ENCODE measurements at places on chromosomes 5 and 9.

DNA sequence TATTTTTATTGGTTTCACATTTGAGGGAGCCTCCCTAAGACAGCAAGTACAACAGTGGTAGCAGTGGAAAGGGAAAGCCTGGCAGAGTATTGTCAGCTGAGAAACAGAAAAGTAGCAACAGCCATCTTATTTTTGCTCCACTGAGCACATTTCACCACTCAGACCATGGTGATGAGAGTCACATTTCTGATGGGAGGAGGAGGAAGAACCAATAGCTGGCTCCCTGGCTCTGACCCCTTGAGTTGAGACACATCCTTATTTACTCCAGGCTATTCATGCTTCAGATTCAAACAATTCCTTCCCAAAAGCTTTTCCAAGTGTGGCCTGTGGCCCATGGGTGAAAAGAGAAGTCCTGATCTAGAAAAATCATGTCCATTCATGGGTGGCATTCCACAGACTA, 236.3 kb downstream of the ARHGAP26 start:
- no peak for DNase-seq

GRCh38 chr5:171697221-171698102, 88.2 kb upstream of the SMIM23 start:
- DNase-seq = no peak

DNA sequence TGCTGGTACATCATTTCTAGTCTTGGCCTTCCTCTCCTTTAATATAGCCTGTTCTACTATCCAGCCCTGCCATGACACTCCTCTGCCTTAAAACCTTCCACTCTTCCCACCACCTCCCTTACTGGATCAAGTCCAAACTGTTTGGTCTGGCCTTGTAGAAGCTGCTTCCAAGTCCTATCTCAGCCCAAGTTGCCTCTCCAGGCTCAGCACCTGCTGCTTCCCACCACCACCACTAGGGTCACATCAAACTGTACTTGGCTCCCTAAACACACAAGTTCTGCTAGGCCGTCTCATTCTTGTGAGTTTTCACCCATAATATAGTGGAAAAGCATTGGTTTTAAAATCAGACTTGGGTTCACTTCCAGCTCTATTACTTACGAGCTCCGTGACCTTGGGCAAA, 1.4 kb downstream of the NDUFA8 start:
- no peak for DNase-seq

- DNase-seq = no peak
Observed at GRCh38 chr5:142717582-142718215, 31.8 kb upstream of the FGF1 start.

DNA sequence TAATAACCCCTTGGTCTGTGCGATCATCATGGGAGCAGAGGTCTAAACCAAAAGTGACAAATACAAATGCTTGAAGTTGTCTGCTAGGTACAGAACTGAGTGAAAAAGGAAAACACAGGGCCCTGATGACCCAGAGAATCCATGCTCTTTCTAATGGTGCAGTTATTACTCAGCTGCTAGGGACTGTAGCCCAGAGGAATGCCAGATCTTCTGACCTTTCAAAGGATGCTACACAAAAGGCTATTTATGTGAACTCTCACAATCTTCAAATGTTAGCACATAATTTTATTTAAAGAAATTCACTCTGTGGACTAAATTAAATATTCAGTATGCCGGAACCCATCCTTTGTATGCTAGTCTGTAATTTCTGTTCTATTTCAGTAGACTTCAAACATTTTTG, 79.9 kb downstream of the PRR16 start:
- no peak for DNase-seq

DNA sequence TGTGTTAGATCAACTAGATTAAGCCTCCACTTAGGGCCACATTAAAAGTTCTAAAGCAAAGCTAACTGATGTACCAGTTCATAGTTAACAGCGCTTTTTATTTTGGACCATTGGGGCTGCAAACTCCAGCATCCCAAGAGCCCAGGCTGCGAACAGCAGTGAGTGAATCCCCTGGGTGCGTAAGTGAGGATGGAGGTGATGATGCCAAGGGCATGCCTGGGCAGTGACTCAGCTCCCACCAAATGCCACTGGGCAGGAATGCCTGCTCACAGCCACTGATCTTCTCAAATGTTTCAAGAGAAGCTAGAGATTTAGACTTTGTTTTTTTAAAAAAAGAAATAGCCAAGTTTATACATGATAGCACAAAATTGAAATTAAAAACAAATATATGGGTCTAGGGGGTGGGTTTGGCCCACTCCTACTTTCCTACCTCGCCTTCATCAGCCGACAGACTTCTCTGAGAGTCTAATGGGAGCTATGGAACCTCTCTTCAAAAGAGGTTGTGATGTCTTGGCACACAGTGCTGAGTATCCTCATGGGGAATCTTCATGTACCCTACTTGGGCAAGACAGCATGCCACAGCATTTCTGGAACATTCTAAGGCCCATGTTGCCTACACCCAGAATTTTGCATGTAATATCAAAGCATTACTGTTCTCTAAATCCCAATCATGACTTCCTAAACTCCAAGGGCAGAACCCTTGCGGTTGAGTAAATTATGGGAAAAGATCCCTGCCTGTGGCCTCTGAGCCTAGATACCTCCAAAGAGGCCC, 398.1 kb downstream of the EBF1 start:
- no peak for DNase-seq

DNA sequence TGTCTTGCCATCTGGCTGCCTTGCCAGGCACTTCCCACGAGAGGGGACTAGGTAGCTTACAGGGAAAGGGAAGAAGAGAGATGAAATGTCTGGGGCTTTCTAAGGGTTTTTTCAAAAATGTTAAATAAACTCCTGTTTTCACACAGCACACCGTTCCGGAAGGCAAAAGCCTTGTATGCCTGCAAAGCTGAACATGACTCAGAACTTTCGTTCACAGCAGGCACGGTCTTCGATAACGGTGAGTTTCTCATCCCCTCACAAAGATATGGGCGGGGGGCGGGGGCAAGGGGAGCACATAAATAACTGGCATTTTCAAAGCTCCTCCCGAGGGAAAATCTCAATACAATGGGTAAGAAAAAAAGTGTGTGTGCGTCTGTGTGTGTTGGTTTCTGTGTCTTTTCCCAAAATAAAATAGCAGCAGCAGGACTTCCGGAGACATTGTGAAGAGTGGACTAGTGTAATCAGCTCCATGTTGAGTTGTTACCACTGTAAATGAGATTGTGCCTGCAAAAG, 189.6 kb downstream of the NR3C1 start:
- DNase-seq = no peak

DNA sequence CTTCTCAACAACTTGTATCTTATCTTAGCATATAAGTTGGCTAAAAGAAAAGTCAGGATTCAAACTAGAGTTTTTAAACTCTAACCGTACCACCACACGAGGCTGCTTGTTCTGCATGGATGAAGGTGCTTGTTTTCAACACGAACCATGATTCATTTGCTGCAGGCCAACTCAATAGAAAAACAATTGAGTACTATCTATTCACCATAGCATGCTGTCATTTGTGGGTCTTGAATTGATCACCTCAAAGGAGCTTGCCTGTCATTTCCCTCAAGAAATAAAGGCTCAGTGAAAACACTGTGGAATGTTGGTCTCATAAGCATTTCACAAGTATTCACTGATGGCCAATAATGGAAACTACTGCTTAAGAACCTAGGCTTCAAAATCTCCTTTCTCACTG, 21.0 kb upstream of the GRIA1 start:
- DNase-seq = no peak

- DNase-seq = no peak
Observed at GRCh38 chr9:116796669-116797068, 109.6 kb downstream of the TRIM32 start.

- no peak for DNase-seq
Observed at GRCh38 chr5:82111191-82111590, 139.4 kb downstream of the ATG10 start.

DNA sequence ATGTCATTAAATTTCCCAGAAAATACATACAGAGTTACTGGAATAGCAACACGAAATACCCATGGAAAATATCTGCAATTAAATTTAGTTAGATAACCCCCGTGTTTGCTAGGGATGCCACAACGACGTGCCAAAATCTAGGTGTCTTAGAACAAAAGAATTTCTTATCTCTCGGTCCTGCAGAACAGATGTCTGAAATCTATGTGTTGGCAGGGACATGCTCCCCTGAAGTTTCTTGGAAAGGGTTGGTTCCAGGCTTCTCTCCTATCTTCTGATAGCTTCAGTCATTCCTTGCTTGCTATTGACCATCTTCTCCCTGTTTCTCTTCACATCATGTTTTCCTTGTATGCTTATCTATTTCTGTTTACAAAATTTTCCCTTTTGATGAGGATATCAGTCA, 1067.0 kb downstream of the CDH18 start:
- no peak for DNase-seq

GRCh38 chr9:137083394-137084004, 3.3 kb upstream of the MAN1B1 start:
- no peak for DNase-seq

- no peak for DNase-seq
Observed at GRCh38 chr9:130183133-130183762, 11.0 kb downstream of the NCS1 start.

GRCh38 chr9:18023332-18023731, 444.5 kb downstream of the SH3GL2 start:
- DNase-seq = no peak

GRCh38 chr5:39570403-39571027, 145.7 kb upstream of the DAB2 start:
- DNase-seq = no peak

- DNase-seq = no peak
Observed at GRCh38 chr9:119368681-119369581, at the start of gene BRINP1. Gene BRINP1, minus strand, starts transcription at chr9:119369435. Its CDS starts 56,080 bp downstream, at chr9:119313355.

DNA sequence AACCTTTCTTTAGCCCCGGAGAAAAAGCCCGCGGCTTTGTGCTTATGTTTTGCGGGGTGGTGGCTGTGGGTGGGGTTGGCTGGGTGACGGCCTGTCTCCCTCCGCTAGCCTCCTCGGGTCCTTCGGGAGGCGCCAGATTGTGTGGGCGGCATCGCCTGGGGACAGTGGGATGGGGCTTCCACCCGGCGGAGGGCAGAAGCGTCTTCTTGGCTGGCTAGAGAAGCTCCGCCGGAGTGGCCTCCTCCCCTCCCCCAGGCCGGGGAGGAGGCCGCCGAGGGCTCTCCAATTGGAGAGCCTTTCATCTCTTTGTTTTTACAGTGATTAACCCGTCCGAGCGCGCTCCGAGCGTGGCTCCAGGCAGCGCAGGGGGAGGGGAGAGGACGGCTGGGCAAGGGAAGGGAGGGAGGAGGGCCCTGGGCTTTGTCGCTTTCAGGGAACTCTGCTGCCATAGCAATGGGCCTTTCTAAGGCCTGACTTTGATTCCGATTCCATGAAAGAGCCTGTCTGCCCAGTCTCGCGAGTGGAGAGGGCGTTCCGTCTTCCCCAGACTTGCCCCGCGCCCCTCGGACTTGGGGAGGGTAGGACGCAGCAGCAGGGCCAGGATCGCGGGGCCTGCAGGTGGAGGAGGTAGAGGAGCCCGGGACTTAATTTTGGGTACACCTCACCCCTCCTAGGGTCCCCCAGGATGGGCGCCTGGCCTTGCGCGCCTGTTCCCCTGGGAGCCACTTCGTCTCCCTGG, 36.7 kb upstream of the TIFAB start:
- DNase-seq = no peak

GRCh38 chr9:97503862-97504210, 2.4 kb downstream of the TMOD1 start:
- no peak for DNase-seq

- DNase-seq = no peak
Observed at GRCh38 chr5:172129256-172129910, 58.6 kb downstream of the STK10 start.

DNA sequence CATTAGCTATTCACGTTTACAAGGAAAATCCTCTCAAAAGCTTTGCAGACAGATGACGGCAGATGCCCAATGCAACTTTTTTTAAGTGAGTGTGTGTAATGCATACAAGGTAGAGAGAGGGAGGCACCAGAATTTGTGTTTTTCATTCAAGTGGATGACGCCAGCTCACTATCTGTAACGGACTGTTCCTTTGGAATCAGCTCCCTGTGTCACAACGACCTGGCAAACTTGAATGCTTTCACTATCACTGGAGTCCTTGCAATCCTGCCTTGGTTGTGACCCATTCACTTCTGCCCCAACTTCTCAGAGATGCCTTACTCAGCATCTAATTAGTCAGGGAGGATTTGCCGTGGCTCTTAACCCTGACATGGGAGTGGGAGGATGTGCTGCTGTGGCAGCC, 148.5 kb downstream of the BNC2 start:
- no peak for DNase-seq

DNA sequence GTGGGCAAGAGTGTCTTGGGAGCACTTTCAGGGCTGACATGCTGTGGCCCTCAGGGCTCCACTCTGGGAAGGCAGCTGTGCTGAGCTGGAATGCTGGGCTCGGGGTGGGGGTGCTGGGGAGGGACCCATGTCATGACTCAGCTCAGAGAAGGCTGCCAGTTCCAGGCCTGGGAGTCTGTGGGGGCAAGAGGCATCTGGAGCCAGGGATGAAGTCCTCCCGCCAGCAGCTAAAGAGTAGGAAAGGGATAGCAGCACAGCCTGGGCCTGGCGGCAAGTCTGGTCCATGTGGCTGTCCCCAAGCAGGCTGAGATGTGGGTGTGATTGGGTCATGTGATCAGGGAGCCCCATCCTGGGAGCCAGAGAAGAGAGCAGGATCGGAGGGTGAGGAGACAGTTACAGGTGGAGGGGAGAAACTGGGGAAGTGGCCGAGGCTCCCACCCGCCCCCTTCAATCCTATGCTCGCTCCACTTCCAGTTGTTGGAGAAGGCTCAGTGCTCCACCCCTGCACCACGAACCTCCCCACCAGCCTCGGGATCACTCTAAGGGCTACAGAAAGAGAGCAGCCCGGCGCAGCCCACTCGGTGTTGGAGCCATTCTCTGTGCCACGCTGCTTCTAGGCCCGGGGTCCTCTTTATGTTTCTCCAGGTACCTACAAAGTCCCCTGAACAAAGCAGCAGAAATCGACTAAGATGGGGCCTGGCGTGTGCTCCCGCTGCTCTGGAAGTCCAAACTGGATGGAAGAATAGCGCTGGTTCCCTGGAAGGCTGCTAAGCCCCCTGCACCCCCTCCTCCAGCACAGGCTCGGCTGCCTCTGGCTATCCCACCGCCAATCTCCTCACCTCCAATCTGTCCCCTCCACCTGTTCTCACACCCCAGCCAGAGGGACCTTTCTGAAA, 12.0 kb downstream of the PDGFRB start:
- no peak for DNase-seq

GRCh38 chr9:109325089-109325488, 4.2 kb upstream of the EPB41L4B start:
- no peak for DNase-seq

GRCh38 chr9:77938163-77938562, 93.4 kb downstream of the GNAQ start:
- no peak for DNase-seq

GRCh38 chr9:92650839-92651621, 18.9 kb downstream of the IPPK start:
- DNase-seq = no peak

DNA sequence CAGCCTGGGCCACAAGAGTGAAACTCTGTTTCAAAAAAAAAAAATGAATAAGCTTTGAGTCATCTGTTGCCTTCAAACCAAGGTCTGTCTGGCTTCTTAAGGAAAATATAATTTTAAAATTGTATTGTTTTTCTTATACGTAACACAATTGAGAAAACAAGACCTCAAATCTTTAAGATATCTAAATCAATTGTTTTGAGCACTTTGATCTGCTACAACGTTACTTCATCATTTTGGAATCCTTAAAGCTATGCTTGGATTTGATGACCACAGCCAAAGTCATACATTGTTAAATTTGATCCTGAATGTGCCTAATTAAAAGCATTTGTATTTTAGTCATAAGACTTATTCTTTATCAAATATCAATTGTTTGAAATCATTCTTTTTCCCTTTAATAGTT, 37.7 kb upstream of the VCAN start:
- no peak for DNase-seq
